ENCODE measurements at places on chromosomes 6 and 20.
A peak's percentile ranks its signal among the peaks of the same experiment; 100 is the strongest.

GRCh38 chr6:128516514-128516898 lies 3.9 kb downstream of the PTPRK start:
- no peak for DNase-seq

- no peak for DNase-seq
These were observed 7.5 kb downstream of the BPI start for GRCh38 chr20:38311491-38311890.

- DNase-seq: peak; percentile 25
These were observed 54.9 kb downstream of the TAF4 start for GRCh38 chr20:62010551-62011402.

DNA sequence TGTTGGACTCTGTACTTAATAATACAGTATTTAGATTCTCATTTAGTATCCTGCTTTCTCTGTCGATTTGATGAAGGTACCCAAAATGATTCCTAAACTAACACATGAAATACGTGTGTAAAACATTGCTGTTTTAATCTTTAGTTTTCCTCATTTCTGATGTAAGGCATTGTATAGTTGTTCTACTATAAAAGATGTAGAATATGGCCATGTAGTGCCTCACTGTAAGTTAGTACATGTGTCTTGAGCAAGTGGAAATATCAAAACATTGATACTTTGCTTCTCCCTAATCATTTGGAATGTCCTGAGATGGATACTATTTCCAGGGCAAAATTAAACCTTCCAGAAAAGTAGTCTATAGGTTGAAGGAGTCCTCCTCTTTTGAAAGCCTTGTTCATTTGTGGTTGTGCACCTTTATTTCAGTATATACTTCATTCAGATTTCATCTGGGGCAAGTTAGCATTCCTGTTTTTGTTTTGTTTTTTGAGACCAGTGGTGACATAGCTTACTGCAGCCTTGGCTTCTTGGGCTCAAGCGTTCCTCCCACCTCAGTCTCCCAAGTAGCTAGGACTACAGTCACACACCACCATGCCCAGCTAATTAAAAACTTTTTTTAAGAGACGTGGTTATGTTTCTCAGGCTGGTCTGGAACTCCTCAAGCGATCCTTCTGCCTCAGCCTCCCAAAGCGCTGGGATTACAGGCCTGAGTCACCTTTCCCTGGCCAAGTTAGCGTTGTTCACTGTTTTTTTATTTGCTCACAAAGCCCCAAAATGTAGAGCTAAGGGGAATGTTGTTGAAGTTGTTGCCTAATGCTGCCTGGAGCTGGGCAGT lies 11.6 kb downstream of the SRSF3 start:
- no peak for DNase-seq

GRCh38 chr6:131792091-131792496 lies 15.7 kb upstream of the ENPP1 start:
- DNase-seq: no peak

DNA sequence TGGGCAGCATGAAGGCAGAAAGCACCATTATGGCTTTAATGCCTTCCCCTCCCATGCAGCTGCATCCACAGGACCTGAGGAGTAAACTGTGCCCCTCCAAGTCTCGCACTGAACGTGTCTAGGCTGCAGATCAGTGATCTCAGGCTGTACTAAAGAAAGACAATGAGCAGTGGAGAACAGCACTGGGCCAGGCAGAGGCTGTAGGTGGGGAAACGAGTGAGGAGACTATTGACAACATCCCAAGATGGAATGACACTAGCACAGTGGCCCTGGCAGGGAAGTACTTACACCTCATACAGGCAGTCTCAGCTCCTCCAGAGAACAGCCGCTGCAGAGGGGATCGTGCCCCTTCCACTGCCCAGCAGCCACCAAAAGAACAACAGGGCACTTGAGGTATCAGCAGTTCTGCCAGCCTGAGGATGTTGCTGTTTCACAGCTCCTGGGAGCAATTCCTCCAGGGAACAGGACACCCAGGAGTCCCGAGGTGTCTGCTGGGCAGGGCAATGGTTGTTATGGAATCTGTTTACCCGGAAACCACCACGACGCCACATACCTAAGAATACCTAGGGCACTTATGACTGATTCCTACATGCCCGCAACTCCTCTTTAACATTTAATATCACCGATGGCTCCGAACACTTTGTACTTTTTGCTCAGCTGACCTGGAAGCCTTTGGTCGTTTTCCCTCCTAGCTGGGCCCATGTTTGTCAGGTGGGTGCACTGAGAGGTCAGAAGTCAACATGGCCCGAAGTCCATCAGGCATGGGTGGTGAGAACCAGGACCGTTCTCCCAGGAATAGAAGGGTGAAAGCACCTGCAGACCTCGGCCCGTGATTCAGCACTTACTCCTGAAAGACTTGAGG lies 79.1 kb downstream of the SLC22A23 start:
- DNase-seq: no peak
